ENCODE measurements at places on chromosomes 1 and 21.

- no peak for DNase-seq
These were observed 511 bp upstream of the SNX27 start for GRCh38 chr1:151611288-151611790.

- DNase-seq = no peak
These were observed 64.8 kb upstream of the GNG4 start for GRCh38 chr1:235714205-235714897.

- DNase-seq = no peak
These were observed 45.3 kb upstream of the MTF2 start for GRCh38 chr1:93033785-93034184.

GRCh38 chr21:33020558-33021100, 5.1 kb upstream of the OLIG2 start:
- no peak for DNase-seq

DNA sequence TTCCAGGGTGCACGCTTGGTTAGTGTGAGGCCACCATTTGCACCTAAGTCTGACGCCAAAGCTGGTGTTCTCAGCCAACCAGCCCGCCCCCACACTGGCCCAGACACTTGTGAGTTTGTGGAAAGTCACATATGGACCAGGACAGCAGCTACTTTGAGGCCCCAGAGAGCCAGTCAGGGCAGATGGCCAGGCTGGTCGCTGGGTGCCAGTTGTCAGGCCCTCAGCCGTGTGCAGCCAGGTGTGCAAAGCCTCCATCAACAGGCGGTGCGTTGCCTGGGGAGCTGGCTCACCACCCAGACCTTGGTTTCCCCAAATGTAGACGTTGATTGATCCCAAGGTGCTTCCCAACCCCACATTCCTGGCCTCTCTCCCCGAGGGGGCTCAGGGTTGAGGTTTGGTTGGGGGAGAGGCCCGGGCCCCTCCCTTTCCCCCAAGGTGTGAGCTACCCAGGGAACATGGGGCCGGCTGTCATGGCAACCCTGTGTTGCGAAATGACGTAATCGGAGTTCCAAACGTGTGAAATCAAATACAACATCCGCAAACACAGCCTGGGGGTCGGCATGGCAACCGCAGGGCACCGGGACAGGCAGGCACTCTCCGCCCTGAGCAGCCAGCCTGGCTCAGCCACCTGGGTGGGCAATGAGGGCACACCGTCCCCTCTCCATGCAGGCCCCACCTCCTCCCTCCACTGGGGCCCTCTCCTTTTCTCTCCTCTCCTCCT, 42.2 kb upstream of the WNT4 start:
- no peak for DNase-seq

GRCh38 chr1:174969977-174970376, 29.8 kb upstream of the CACYBP start:
- DNase-seq = no peak

GRCh38 chr1:101849356-101849755, 147.4 kb downstream of the OLFM3 start:
- no peak for DNase-seq

GRCh38 chr1:11362547-11363021, 89.6 kb downstream of the UBIAD1 start:
- no peak for DNase-seq

- DNase-seq = no peak
These were observed 4.8 kb upstream of the ASB17 start for GRCh38 chr1:75937034-75937433.

GRCh38 chr1:119647228-119647733, 785 bp downstream of the ZNF697 start:
- DNase-seq = no peak

DNA sequence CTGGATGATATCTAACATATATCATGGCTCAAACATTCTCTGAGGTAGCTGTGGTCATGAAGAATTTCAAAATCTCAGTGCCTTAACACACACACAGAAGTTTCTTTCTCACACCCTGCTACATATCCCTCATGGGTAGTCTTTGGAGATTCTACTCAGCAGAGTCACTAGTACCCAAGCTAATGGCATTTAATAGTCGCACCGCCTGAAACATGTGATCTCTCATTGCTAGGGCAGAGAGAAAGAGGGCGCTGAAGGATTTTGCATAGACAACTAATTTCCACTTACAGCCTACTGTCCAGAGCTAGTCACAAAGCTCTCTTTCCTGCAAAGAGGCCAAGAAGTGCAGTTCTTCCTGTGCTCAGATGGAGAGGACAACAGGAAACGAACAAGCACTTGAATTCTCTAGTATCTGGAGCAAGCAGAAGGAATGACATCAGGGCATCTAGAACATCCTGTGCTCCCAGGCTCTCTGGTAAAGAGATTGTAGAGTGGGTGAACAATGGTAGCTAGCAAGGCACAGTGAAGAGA, 183.4 kb upstream of the PTBP2 start:
- no peak for DNase-seq

DNA sequence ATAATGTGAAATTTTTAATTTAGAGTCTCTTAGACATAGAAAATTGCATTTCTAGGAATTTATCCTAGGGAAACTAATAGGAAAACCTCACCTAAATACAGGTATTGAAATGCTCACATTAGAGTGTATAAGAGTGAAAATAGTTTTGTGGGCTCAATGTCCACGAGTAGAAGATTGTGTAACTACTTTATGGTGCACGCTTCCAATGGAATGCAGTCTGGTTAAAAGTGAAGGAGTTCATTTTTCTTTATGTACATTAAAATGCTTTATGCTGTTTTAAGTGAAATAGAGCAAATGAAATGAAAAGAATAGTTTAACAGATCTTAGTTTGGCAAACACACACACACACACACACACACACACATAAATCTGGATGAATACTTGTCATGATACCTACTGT, 278.2 kb downstream of the USP25 start:
- DNase-seq = no peak

DNA sequence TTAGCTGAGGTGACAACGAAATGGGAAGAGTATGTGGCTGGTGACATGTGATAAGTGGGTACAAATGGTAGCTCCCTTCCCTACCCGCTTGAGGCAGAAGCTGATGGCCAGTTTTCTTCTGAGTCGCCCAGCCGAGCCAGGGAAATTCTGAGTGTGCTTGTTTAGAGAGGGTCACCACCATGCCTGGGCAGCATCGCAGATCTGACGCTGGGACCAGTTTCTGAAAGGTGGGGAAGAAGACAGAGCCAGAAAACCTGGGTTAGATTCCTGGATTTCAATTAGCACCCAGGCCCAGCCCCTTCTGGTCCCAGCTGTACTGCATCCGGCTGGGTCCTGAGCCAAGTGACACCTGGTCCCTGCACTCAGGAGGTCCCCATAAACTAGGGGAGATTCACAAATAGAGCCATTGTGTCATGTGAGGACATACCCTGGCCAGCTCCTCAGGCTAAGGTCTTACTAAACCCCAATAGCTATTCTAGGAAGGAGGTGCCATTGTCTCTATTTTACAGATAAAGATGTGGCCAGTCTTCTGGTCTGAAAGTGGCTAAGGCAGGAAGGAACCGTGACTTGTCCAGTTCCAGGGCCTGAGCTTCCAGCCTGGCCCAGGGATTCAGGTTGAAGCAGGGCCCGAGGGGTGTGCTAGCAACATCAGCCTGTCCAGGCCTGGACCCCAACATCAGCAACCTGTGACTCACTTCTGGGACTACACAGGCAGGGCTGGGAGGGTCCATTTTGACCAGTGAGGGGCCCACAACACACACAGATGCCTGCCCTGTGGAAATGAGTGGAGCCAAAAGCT, 1.7 kb upstream of the TMEM61 start:
- DNase-seq = no peak

DNA sequence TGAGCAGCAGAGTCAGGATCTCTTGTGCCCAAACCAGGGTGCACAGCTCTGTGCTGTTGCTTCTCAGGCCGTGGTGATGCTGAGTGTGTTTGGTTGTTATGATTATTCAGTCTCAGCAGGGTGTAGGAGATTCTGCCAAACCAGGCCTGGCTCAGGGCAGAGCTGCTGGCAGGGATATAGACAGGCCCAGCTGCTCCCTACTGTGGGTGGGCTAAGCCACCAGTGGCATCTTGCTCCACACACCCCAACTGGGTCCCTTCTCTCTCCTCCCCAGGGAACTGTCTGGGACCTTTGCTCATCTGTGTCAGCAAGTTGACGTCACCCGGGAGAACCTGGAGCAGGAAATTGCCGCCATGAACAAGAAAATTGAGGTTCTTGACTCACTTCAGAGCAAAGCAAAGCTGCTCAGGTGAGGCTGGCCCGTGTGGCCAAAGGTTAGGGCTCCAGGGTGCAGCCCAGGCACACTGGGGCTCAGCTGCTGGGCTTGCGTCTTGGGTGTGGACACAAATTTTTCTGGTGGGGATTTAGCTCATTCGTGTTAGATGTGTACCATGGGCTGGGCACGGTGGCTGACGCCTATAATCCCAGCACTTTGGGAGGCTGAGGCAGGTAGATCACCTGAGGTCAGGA, 9.9 kb upstream of the MIIP start:
- DNase-seq = no peak

- no peak for DNase-seq
These were observed 90.6 kb downstream of the GLUL start for GRCh38 chr1:182301026-182301436.

DNA sequence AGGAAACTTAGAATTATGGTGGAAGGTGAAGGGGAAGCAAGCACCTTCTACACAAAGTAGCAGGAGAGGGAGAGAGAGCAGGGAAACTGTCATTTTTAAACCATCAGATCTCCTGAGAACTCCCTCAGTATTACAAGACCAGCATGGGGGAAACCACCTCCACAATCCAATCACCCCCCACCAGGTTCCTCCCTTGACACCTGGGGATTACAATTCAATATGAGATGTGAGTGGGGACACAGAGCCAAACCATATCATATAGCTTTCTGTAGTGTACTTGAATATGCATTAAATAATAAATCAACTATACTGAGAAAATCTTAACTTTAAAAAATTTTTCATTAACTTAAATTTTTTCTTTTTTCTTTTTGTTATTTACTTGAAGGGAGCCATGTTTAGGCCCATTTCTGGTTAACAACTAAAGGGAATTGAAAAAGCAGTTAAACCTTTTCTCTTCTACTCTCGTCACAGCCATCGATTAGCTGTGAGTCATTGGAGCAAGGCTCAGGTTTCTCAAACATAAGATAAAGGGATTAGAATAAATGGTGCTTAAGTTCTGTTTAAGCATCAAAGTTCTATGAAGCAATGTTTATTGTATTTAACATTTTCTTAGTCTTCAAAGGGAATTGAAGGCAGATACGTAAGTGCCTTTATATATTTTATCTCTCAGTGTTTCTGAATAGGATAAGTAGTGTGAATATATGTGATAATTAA, 72.2 kb upstream of the DPT start:
- no peak for DNase-seq

GRCh38 chr1:43436371-43436770, 17.4 kb downstream of the HYI start:
- DNase-seq = no peak

DNA sequence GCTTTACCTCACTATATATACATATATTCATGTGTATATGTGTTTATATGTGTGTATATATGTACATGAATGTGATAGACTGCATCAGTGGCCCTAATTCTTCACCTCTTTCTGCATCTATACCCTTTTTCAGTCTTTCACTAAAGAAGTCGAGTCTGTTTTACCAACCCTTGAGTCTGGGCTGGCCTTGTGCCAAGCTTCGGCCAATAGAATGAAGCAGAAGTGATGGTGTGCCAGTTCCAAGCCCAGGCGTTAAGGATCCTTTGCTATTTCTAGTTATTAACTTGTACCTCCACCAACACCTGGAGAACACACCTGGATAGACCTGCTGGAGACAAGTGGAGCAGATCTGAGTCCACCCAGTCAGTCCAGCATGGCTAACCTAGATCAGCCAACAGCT, 61.6 kb upstream of the PPM1J start:
- no peak for DNase-seq

DNA sequence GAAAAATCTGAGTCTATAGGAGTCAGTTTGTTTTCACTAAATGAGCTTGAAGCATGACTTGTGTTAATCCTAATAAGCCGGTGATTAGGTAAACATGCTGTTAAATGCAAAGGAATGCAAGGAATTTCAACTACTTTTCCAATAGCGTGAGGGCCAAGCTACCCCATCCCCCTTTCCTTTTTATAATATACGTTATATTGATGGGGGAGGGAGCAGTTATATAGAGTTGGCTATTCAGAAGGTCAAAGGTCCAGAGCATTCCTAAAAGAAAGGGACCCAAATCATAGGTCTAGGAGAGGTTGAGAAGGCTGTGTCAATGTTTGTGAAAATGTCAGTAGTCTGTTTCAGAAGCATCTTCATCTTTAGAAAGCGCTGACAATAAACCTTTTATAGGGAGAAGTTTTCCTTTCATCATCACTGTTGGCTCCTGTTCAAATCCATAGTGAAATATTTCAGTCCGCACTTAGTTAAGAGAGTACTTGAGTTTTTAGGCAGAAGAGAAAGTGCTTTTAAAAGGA, 3.8 kb downstream of the CCN1 start:
- no peak for DNase-seq

- DNase-seq = no peak
These were observed 71.7 kb downstream of the SNX7 start for GRCh38 chr1:98732985-98733781.

GRCh38 chr1:159123587-159123986, 47.0 kb upstream of the AIM2 start:
- no peak for DNase-seq

DNA sequence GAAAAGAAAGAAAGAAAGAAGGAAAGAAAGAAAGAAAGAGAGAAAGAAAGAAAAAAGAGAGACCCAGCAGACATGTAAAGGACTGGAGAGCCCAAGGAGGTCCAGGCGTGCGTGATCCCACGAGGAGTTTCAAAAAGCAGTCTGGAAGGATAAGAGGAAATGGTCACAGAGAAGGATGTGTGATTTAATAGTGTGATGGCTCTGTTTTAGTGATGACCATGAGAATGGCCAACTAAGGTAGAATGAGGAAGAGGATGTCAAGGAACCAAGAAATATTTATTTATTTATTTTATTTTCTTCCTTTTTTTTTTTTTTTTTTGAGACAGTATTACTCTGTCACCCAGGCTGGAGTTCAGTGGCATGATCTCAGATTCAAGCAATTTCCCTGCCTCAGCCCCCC, 25.5 kb downstream of the PTGS2 start:
- no peak for DNase-seq

DNA sequence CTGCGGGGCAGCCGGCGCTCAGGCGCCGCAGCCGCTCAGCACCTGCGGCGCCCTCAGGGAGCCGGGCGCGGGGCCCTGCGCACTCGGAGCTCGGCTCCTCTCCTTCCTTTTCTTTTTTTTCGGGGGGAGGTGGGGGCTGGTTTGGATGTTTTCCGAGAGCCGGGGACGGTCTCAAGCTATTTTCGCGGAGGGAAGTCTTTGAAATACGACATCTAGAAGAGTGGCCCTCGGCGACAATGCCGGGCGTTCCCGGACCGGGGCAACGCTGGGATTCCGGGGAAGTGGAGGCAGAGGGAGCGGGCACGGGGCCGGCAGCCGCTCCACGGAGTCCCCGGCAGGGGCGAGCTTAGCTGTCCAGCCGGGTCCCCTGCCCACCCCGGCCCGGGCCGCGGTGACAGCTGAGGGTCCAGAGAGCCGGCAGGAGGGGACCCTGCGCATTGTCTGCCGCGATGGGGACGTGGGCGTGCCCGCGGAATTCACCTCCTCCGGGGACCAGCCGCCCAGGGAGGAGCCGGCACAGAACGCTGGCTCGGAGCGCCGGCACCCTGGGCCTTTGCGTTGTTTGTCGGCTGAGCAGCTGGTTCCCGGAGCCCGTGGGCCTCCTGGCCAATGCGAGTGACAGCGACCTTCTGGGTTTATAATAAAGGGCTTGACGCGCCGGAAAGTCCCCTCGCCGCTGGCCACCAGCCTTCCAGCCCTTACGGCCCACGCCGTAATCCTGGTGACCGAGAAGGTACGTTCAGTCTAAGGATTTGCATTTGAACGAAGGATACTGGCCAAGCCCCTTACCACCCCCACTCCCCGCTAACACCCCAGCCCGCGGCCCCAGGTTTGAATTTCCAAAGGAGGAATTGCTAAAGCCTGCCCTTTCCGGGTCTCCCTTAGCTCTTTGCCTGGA, 582 bp downstream of the SLC37A1 start:
- peak; percentile 33 for DNase-seq
